Right hindlimb (tissue), 1 donor: ENCODE measurements at places on chromosomes 12 and 14.

DNA sequence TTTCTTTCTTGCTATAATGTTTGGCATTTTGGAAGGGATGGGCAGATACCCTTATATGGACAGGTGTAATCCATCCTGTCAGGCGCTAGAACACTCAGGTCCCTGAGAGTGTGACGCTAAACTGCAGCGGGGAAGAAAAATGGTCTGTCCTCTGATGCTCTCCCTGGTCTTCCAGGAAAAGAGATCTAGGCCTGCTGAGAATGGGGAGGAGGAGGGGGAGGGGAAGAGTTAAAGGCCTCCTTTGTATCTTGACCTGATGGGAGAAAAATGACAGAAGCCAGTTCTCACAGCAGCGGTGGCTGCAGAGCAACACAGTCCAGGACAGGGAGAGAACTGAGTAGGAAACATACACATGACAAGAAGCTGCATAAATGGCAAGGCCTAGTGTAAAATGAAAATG lies 61.1 kb downstream of the RPS6KA5 start:
- no peak for DNase-seq

DNA sequence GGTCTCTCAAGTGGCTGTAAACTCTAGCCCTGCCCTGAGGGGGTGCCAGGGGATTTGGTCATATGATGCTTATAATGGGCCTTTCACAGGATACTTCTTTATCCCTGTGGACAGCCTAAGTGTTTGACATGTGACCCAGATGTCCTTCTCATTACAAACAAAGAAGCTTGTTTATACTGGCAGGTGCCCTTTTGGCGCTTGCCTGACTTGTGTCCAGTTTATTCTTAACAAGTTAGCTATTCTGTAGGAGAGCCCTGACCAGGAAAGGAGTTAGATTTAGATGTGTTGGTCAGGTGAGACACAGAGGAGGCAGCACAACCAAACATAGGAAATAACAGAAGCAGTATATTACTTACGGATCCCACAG lies 51.9 kb downstream of the CCDC91 start:
- DNase-seq = no peak

GRCh38 chr14:105167303-105168092 lies 1.1 kb downstream of the JAG2 start:
- no peak for DNase-seq

DNA sequence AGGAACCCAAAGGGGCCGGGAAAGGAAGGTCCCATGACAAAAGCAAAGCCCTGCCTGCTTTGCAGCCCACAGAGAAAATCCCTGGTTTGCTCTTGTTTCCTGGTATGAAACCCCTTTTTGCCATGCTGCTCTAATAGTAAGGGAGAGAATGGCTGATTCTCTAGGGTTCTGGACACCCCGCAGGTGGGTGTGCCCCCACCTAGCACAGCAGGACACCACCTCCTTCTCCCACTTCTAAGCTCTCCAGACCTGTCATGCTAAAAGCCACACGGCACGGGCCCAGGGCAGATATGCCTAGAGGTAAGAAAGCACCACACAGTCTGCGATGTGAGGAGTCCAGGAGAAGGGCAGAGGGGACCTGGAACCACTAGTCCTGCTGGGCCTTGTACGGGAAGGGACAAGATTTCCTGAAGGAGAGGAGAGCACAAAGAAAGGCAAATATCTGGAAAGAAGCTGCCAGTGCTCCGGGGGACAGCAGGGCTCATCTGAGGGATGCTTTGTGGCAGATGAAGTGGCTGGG lies 113.3 kb downstream of the BCL11B start:
- no peak for DNase-seq

DNA sequence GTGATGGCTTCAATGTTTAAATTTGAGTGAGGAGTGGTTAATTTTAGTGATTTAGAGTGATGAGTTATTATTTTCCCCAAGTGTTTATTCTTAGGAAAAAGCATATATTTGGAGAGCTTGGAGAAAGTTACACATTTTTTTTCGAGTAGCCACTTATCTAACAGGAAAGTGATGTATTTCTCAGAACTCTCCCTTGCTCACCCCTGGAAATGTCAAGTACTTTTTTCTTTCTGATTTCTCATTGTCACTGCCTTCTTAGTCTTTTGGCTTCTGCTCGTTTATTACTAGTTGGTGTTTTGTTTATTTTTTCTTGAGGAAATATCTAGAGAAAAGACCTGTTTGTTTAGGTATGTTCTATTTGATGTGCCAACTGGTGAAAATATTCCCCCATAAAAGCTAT lies 58.8 kb downstream of the AEBP2 start:
- no peak for DNase-seq

DNA sequence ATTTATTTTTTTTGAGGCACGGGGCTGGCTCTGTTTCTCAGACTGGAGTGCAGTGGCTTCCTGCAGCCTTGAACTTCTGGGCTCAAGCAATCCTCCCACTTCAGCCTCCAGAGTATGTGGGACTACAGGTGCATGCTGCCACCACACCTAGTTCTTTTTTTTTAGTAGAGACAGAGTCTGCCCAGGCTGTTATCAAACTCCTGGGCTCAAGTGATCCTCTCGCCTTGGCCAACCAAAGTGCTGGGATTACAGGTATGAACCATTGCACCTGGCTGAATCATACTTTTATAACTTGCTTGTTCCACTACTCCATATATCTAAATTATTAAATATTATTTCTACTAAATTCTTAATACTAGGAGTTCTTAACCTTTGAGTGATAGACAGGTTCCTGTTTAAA lies 111.6 kb downstream of the BTG1 start:
- DNase-seq = no peak

DNA sequence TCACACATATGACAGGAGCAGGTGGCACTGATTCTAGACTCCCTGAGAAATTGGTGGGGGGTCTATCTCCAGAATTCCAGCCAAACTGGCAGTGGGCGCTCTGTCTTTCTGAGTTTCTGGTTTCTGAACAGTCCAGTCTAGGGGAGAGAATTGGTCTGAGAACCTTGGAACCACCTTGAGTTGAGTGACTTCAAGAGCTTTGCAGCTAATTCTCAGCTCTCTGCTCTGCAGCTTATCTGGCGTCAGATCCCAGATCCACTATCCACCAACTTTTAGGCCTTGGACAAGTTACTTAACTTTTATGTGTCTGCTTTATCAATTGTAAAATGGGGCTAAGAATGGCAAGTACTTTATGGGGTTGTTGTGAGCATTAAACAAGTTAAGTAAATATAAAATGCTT lies 1.7 kb upstream of the KRT76 start:
- DNase-seq = no peak

- DNase-seq = no peak
These were observed 177.8 kb downstream of the RPS29 start for GRCh38 chr14:49408187-49408933.

GRCh38 chr12:111441107-111441928 lies 35.6 kb downstream of the SH2B3 start:
- DNase-seq = no peak

GRCh38 chr12:42507081-42507480 lies 82.5 kb downstream of the PRICKLE1 start:
- no peak for DNase-seq

DNA sequence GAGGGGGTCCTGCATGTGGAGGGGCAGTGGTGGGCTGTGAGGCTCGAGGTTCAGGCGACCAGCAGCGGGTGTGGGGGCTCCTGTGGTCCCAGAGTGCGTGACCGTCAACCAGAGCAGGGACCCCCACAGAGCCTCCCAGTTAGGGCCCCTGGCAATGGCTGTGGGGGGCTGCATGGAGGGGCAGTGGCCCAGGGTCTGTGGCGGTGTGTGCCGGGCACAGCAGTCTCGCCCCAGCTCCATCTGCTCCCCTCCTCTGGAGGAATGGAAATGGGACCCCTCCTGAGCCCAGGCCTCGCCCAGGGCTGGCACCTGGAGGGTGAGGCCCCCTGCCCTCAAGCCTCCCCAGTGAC lies 210.8 kb upstream of the C14orf180 start:
- DNase-seq = no peak

DNA sequence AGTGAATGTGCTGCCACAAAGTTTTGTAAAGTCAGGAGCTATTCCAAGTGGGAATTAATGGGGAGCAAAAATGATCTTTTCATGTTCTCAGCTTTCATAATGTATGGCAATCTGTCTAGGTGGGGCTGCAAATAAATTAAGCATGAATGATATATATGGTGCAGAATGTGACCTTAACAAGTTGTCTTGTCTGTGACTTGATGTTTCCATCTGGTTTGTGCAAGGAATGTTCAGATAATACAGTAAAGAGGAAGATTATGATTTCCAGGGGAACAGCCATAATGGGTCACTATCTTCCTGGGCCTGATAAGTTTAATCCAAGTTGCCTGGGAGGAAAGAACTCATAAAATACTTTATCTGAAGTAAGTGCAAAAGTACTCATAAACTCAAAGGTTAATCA lies 1815.8 kb upstream of the FLRT2 start:
- DNase-seq = no peak

- no peak for DNase-seq
These were observed 53.9 kb downstream of the DNAH10 start for GRCh38 chr12:123815968-123816367.

DNA sequence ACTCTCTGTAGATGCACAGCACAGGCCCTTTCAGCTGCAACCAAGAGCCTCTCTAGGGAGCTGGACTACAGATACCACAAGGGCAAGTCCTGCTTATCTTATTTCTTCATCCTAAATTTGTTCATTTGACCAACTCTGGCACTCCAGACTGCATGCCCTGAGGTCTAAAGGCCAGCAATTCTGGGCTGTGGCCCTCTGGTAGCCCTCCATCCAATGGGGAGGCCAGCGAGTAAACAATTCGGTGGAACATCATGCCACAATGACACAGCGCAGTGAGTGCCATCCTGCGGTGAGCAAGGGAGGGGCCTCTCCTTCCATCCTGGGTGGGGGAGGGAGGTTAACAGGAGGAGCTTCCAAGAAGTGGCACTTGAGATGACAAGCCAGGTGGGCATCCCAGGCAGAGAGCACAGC lies 652 bp upstream of the SELPLG start:
- DNase-seq = no peak

DNA sequence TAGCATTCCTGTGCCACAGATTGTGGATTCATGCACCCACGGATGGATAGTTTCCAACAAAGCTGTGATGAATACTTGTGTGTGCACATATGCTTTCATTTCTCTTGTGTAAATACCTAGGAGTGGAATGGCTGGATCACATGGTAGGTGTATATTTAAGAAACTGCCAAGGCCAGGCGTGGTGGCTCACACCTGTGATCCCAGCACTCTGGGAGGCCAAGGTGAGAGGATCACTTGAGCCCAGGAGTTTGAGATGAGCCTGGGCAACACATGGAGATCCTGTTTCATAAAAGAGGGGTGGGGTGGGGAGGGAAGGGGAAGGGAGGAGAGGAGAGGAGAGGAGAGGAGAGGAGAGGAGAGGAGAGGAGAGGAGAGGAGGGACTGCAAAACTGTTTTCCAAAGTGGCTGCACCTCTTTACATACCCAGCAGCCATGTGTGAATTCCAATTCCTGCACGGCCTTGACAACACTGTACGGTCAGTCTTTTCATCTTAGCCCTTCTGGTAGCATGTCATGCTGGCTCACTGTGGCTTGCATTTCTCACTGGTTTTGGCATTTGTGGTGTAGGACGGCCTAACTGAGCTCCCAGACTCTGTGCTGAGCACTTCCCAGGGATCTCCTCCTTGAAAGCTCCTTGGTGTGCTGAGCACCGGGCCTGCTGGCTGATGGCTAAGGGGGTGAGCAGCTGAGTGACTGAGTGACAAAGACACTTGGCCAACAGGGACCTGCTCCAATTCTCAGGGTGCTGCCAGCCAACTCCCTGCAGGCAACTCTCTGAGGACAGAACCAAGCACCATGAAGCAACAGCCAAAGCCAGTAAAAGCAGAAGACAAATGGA lies 27.9 kb downstream of the SYNE3 start:
- no peak for DNase-seq

DNA sequence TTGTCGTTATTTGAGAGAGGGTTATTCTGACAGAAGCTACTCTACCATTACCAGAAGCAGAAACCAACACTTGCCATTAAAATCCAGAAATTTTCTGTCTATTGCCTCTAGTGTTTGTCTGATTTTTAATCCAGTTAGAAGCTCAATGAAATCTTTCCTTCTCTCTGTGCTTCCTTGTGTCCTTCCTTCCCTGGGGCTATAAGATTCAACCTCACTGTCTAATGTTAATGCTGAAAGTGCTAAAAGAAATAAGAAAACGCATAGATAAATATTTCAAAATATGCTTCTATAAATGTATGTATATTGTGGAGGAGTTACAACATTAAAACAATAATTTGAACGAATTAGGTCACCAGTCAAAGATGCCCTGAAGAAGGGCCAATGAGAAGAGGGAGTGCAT lies 120.8 kb downstream of the SEC23A start:
- no peak for DNase-seq

- peak; percentile 89 for DNase-seq
These were observed 47.2 kb upstream of the PLXNC1 start for GRCh38 chr12:94100990-94101737.

- DNase-seq = no peak
These were observed 835.4 kb upstream of the TMEM132C start for GRCh38 chr12:127431594-127431993.

- DNase-seq = no peak
These were observed 19.5 kb upstream of the SPIC start for GRCh38 chr12:101455685-101456084.

GRCh38 chr14:24179961-24180796 lies 8.3 kb downstream of the REC8 start:
- DNase-seq = no peak

DNA sequence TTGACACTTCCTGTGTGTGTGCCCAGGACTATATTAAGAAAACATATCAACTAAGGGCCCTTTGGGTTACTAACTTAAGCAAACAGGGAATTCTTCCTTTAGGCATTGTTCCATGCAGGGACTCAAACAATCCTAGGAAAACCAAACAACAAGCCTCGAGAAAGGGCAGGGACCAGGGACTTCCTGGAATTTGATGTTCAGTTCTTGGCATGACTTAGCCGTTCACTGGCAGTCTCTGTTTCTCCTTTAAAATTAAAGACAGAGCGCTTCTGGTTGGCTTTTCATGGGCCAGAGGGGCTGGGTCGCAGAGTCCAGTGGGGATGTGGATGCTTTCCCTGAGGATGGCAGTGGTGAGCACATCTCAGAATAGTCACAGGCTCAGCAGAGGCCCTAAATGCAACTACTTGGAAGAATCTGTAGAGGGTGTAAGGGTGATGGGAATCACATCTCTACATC lies 35.2 kb downstream of the RNFT2 start:
- no peak for DNase-seq

DNA sequence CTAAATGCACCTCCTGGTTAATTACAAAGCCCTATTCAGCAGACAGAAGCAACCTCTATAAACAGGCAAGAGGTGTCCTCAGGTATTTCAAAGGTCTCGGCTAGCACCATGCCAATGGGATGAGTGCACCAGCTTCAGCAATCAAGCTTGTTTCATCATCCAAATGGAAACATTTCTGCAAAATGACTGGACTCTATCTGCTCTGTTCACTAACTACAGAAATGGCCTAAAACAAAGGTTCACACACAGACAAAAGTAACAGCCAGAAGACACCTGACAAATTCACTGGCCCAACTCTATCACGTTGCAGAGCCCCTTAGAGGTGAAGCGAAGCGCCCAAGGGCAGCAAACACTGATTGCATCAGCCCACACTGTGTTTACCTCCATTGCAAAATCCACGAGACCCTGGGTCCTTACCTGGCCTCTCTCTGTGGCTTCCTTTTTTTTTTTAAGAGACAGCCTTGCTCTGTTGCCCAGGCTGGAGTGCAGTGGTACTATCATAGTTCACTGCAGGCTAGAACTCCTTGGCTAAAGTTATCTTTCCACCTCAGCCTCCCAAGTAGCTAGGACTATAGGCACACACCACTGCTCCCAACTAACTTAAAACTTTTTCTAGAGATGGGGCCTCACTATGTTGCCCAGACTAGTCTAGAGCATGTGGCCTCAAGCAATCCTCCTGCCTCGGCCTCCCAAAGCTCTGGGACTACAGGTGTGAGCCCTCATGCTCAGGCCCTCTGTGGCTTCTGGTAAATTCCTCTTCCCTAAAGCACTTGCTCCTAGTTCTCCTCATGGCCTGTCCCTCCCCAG lies 8.5 kb upstream of the SYNE3 start:
- DNase-seq = no peak
